CD8-positive, alpha-beta memory T cell (primary cell): ENCODE measurements at places on chromosomes 7 and 10. TPM values are rescaled to one million over a fixed set of nuclear protein-coding genes. Genes with fewer than 3 reads are reported as not detected.
A peak's percentile ranks its signal among the peaks of the same experiment; 100 is the strongest.

- H3K4me1 ChIP-seq: no peaks in the 10 kb centered on the region
- no peak for DNase-seq
- no peak overlapping the region for H3K4me3 ChIP-seq
- H3K27ac ChIP-seq: no peak overlapping the region
- H3K27me3 ChIP-seq: no peaks in the 10 kb centered on the region
These were observed 59.0 kb downstream of the PALD1 start for GRCh38 chr10:70537398-70538194.

AKR1C8 gene
- total RNA-seq: not detected

TMEM236 gene
- 0.11 TPM for total RNA-seq

ACBD5 gene
- total RNA-seq: 21.3 TPM

- H3K4me3 ChIP-seq: no peak overlapping the region
- H3K27ac ChIP-seq: no peak overlapping the region
These were observed 498.7 kb upstream of the C7orf33 start for GRCh38 chr7:148091882-148092281.

- H3K4me1 ChIP-seq: no peaks in the 10 kb centered on the region
- no peaks in the 10 kb centered on the region for H3K27me3 ChIP-seq
- H3K36me3 ChIP-seq: no peaks in the 10 kb centered on the region
- H3K27ac ChIP-seq: no peak overlapping the region
- no peak for DNase-seq
These were observed 141.8 kb downstream of the POLR1F start for GRCh38 chr7:19567011-19567410.

DNA sequence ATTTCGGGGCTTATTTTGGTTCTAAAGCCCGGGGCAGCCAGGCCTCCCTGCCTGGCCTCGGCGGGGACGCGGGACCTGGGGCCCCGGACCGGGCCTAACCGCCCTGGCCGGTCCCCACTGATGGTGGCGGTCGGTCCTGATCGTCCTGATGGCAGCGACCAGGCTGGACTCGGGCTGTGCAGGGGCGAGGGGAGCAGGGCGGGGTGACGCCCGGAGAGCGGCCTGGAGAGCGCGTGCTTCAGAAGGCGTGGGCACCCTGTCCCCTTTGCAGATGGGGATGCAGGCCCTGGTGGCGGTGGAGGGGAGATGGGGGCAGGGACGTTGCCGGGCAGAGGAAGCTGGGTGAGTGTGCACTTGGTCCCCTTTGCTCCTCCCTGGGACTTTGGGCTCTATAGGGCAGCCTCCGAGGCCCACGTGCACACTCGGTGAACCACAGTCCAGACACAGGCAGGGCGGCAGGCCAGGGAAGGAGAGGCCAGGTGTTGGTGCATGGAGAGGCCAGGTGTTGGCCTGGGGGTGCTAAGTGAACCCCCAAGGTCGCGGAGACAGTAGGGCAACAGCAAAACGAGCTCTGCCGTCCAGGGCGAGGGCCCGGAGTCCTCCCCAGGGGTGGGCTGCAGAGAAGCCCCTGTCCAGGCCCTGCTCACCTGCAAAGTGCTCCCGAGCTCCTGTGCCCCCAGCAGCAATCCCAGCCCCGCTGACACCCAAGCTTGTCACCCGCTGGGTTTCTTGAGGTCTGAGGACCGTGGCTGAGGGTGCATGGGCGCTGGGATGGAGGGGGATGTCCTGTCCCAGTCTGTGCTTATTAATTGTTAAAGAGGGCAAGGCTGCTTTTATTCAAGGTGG lies 42.4 kb upstream of the FAM20C start:
- peak overlapping the region; percentile 81 for H3K27ac ChIP-seq
- H3K27me3 ChIP-seq: no peaks in the 10 kb centered on the region
- DNase-seq: no peak
- H3K4me3 ChIP-seq: peak overlapping the region; percentile 55
- peaks cover 15% of the 10 kb centered on the region for H3K4me1 ChIP-seq

TACC2 gene
- not detected for total RNA-seq

- H3K4me3 ChIP-seq: no peak overlapping the region
- no peak for DNase-seq
- no peaks in the 10 kb centered on the region for H3K27me3 ChIP-seq
- no peaks in the 10 kb centered on the region for H3K4me1 ChIP-seq
These were observed 120.3 kb upstream of the FOXK1 start for GRCh38 chr7:4561795-4562194.

PRF1 gene
- 94.8 TPM for total RNA-seq

- no peak for DNase-seq
These were observed 30.4 kb downstream of the XPNPEP1 start for GRCh38 chr10:109892931-109893330.

PILRA gene
- total RNA-seq: 0.84 TPM

DNA sequence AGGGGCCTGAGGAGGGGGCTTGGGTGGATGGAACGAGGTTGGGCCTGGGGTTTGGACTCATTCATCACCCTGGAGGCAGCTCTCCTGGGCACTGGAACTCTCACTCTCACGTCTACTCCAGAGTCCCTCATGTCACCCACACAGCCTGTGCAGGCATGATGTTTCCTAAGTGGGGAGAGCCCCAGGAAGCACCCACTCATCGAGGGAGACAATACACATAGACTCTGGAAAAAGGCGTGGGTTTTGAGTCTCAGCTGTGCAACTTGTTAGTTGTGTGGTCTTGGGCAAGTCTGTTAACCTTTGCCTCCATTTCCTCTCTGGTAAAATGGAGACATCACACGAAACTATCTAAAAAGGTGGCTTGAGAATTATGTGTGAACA lies 25.9 kb upstream of the RBM20 start:
- DNase-seq: no peak
- H3K27ac ChIP-seq: no peak overlapping the region
- H3K4me1 ChIP-seq: peaks cover 8% of the 10 kb centered on the region
- no peak overlapping the region for H3K4me3 ChIP-seq
- H3K27me3 ChIP-seq: no peaks in the 10 kb centered on the region
- no peaks in the 10 kb centered on the region for H3K36me3 ChIP-seq

DNA sequence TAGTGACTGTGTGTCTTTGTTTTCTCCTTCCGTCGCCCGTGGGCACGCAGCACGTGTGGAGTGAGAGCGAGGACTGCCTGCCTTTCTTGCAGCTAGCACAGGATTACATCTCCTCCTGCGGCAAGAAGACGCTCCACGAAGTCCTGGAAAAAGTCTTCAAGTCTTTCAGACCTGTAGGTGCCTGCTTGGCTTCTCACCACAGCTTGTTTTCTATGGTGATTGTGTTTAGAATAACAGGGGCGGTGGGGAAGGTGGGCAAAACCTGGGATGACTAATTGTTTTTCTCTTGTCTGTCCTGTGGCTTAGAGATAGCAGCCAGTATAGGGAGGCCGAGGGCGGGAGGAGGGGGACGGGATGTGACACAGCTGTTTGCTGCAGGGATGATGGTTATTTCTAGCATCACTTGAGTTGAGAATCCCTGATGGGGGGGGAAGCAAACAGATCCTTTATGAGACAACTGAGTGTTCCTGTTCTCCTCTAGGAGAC lies 11.4 kb downstream of the MTURN start:
- no peaks in the 10 kb centered on the region for H3K27me3 ChIP-seq
- no peak overlapping the region for H3K27ac ChIP-seq
- H3K4me3 ChIP-seq: no peak overlapping the region

SGCE gene
- 0.70 TPM for total RNA-seq
